ENCODE measurements at places on chromosomes 5 and 9.

DNA sequence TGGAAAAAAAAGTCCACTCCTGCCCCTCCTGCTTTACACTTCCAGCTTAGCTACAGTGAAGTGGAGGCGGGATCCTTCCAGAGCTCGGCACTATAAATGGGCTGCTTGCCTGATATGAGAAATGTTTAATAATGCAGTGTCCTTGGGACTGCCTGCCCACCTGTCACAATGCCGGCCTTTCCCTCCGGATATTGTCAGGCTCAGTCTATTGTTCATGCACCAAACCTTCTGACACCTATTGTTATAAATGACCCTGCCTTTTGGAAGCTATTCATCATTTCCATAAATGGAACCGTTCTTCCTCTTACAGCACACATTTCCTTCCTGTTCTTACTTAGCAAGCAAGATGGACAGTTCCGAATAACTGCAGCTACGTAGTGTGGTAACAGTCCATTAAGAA, 146.3 kb downstream of the DMAC1 start:
- no peak for DNase-seq

- DNase-seq: no peak
Observed at GRCh38 chr5:130715541-130715940, 449.5 kb downstream of the HINT1 start.

DNA sequence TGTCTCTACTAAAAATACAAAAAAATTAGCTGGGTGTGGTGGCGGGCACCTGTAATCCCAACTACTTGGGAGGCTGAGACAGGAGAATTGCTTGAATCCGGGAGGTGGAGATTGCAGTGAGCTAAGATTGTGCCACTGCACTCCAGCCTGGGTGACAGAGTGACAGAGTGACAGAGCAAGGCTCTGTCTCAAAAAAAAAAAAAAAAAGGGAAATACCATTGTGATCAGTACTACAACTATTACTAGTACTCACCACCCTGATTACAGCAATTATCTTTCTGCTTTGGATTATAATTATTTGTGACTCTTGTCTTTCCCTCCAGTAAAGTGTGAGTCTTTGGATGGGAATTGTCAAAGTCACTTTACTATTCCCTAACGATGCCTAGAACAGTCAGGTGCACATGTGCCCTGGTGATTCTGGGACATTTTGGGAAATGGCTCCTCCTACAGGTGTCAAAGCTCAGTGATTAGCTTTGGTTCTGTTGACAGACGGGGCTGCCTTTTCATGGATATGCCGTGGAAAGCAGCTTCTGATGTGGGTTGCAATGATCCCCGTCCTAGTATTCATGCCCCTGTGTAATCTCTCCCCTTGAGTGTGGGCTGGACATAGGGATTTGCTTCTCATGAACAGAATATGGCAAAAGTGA, 31.8 kb upstream of the FRRS1L start:
- DNase-seq: no peak

DNA sequence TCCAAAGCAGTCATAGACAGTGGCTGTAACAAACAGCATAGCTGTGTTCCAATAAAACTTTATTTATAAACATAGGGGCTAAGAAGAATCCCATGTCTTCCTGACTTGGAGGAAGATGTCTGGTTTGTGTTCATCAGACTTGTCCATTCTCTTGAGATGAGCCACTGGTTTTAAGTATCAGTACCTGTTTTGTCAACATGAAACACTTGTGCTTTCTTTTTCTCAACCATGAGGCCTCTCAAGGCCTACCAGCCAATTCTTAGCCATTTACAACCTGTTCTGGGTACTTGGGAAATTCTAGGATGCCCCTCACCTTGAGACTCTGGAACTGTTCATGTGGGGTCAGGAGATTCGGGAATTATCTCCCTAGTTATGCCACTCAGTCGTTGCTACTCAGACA, 154.3 kb upstream of the PPP1R2B start:
- DNase-seq: no peak

DNA sequence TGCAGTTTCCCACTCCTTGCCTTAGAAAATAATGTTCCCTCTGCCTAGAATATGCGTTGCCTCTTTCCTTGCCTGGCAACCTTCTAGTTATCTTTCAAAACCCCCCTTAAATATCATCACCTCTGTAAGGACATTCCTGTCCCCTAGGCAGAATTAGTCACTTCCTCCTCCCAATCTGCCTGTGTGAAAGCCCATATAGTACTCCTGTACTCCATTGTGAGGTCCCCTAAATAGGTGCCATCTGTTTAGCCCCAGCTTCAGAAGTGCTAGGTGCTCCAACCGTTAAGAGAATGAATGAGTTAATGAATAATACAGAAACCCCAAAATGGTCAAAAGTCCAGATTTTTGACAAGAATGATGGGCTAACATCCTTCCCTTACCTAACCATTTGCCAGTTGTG, 181.4 kb downstream of the GDNF start:
- DNase-seq: no peak

DNA sequence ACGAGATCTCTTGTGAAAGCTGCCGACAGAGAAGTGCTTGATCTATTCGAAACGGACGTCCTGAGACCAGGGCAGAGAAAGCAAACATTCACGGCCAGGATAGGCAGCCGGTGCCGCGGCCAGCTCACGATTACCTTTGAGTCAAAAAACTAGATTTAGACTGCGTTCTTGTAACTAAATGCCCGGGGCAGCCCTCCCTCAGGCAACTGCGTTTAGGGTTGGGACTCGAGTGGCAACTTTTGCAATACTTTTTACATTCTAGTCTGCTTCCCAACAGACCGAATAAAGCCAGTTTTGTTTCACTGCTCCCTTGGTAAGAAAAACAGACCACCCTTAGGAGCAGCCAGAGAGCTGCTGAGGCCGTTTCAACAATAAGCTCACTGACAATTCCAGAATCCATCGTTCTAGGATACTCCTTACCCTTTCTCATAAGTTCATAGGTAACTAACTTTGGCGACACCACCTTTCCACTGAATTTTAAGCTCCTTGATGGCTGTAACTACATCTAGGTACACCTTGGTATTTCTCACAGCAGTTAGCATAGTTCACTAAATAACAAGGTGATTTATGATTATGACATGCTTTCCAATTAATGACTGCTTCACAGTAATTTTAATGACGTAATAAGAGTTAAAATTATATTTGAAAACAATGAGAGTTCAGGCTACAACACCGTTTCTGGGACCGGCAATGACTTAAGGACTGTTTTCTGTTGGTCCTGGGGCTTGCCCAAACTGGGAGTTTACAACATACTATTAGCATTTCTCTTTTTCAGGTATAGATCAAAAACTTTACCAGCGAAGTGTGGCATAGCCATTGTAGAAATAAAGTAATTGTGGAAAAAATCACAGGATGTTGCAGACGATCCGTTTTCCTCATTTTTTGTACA, 899 bp upstream of the RAPGEF6 start:
- DNase-seq: no peak

DNA sequence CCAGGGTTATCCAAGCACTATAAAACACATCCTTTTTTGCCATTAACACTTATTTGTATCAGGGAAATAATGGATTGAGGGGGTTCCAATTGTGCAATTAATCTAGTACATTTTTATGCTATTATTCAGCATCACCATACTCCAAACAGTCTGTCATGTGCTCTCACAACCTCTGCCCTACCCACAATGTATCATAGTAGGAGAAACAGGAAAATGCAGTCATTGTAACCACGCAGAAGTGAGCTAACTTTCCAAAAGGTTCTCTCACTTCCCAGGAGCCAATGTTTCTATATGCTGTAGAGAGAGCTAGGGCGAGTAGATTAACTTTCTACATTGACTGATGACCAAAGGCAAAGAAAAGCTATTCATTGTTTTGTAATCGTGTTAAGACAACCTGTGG, 29.8 kb downstream of the DAB2 start:
- no peak for DNase-seq

- DNase-seq: no peak
Observed at GRCh38 chr9:5620494-5620893, 8.4 kb upstream of the RIC1 start.

DNA sequence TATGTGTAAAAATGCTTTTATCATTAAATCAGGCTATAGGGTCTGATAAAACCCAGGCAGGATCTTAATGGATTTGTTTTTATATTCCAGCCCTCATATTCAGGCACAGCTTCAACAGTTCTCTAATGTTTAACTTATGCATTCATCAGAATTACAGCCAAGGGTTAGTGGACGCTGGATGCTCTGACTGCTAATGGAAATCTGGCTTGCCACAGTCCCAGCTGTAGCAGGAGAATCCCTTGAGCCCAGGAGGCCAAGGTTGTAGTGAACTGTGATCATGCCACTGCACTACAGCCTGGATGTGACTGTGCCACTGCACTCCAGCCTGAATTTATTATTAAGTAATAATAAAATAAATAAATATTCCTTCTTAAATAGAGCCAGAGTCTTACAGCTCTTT, 98.0 kb downstream of the SLC25A46 start:
- no peak for DNase-seq

GRCh38 chr5:80122579-80122978, 87.4 kb downstream of the THBS4 start:
- DNase-seq: no peak

GRCh38 chr9:504921-505740, 290.5 kb downstream of the DOCK8 start:
- DNase-seq: no peak

GRCh38 chr5:95537501-95537900, 17.3 kb downstream of the SKIC3 start:
- no peak for DNase-seq

GRCh38 chr9:95733741-95734666, 141.5 kb upstream of the ERCC6L2 start:
- DNase-seq: no peak

GRCh38 chr5:6039111-6039510, 339.2 kb downstream of the MED10 start:
- DNase-seq: no peak

- no peak for DNase-seq
Observed at GRCh38 chr5:64773533-64773932, 4.8 kb downstream of the CWC27 start.

GRCh38 chr5:122259995-122260394, 52.0 kb upstream of the SNCAIP start:
- no peak for DNase-seq

GRCh38 chr5:16881251-16881650, 54.8 kb downstream of the MYO10 start:
- no peak for DNase-seq

DNA sequence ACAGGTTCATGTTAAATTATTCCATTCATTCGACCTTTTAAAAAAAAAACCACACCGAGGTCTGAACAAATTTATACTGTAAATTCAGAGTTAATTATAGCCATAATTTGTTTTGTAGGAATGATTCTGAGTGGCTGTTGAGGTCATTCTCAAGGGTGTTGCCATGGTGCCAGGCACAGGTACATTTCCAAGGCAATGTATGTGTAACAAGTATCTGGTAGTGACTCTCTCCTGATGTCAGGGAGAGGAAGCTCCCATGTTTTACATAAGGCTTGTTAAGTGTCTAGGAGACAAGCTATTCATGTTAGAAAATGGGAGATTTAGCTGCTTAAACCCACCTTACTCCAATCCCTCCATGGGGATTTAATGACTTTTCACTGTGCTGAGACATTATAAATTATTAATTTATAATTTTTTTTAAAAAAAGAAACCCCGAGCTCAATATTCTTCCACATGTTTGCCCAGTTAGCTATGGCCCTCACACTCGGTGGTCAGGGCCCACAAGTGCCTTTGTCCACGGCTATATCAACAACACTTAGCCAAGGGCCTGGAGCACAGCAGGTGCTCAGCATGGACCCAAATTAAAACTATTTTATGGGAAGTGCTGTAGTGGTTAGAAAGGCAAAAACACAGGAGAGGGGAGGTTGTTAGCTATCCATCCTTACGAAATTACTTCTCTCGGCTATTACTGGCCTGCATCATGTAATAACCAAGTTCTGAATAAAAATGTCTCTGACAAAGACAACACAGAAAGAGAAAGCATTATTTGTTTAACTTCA, 154.6 kb upstream of the GNA14 start:
- no peak for DNase-seq

GRCh38 chr5:17743580-17744435, 109.5 kb downstream of the TAF11L14 start:
- DNase-seq: no peak

DNA sequence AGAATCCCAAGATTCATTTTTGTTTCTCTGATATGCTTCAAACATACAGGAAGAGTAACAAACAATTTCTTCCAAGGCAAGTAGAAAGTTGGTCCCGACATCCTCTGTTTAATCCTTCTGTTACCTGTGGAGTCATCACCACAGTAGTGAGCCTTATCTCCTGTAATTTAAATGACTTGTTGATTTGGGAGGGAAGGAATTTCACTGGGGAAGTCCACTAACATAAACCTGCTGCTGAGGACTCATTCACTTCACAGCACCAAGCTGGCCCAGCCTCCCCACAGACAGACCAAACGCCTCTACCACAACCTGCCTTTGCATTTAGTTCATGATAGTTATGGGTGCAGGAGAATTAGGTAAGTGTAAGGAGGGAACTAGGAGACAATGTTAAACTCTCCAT, 63.2 kb downstream of the PRKACG start:
- DNase-seq: no peak

DNA sequence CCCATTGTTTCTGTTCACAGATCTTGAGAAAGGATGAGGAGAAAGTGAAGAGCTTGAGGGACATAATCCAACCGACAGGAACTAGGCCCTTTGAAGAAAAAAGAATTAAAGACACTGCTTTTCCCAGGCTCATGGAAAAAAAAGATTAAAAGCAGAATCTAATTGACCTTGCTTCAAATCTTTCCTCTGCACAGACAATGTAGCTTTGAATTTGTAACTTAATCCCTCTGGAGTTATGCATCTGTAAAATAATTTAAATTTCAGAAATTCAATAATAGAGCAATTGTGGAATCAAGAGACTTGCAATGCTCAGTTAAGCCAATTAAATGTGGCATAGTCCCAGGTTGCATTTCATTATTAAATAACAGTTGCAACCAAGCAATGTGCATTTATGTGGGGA, 64.6 kb downstream of the SVEP1 start:
- DNase-seq: no peak

- DNase-seq: no peak
Observed at GRCh38 chr9:96202971-96203780, 98.8 kb downstream of the HSD17B3 start.

DNA sequence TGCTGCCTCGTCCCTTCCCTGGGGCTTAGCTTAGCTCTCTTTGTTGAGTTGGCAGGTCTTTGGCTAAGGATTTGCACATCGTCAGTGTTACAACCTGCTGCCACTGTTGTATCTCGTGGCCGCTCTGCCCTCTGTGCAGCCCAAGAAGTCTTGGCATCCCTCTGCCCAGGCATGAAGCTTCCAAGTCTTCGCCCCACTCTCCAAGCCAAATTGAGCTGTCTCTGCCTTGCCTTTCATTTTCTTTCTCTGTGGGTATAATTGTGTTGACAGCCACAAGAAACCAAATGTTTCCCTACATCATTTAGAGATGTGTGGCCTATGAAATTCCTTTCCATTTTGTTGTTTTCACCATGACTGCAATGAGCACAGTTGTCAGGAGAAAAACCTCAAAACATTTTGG, 29.6 kb upstream of the MED27 start:
- DNase-seq: no peak

GRCh38 chr5:88880201-88880600, 2.8 kb downstream of the MEF2C start:
- no peak for DNase-seq

DNA sequence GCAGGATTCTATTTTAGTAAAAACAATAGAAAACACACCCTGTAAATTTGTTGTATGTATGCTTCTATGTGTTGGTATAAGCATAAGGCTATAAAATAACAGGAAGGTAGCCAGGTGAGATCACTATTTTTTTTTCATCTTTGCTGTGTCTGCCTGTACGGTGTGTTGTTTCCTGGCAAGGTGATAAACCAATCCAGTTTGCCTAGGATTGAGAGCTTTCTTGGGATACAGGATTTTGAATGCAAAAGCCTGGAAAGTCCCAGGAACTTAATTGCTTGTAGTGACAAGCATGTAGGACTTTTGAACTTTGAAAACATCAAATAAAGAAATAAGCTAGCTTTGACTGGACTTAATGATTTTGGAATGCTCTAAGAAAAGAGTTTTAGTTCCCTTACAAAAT, 83.3 kb upstream of the RORB start:
- no peak for DNase-seq
